ENCODE measurements at places on chromosomes 13 and 19.

- DNase-seq: no peak
These were observed 88.6 kb downstream of the DPF1 start for GRCh38 chr19:38135150-38135998.

DNA sequence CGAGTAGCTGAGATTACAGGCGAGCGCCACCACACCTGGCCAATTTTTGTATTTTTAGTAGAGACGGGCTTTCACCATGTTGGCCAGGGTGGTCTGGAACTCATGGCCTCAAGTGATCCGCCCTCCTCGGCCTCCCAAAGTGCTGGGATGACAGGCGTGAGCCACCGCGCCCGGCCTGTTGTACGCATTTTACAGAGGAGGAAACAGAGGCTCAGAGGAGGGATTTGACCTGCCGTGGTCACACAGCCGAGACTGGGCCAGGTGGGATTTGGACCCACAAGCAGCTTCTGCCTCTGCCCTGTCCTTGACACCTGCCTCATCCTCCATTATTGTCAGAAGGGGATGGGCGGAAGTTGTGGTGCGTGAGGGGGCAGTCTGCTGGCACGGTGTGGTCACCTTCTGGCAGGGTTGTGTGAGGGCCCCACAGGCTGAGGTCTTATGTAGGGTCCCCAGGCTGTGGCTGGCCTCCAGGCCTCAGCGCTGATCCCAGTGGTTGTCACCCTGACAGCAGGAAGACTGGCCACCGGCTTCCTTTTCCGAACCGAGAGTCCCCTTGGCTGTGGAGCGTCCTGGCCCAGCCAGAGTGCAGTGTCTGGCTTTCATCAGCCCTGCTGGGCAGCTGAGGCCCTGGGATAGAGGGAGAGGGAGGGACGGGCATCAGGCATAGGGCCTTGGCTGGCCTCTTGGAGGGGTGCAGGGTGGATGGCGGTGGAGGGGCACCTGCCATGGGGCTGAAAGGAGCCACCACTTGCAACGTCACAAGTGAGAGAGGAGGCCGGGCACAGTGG is 20.3 kb downstream of the NFIC start:
- no peak for DNase-seq

- no peak for DNase-seq
These were observed 4.0 kb downstream of the PDS5B start for GRCh38 chr13:32590266-32590665.

GRCh38 chr13:94057618-94058186 is 421.8 kb downstream of the DCT start:
- DNase-seq: no peak

DNA sequence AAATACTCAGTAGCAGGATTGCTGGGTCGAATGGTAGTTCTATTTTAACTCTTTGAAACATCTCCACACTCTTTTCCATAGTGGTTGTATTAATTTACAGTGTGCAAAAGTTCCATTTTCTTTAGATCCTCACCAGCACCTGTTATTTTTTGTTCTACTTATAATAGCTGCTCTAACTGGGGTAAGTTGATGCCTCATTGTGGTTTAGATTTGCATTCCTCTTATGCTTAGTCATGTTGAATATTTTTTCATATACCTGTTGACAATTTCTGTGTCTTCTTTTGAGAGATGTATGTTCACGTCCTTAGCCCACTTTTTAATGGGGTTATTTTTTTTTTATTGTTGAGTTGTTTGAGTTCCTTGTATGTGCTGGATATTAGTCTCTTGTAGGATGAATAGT is 144.6 kb downstream of the NBEA start:
- DNase-seq: no peak

DNA sequence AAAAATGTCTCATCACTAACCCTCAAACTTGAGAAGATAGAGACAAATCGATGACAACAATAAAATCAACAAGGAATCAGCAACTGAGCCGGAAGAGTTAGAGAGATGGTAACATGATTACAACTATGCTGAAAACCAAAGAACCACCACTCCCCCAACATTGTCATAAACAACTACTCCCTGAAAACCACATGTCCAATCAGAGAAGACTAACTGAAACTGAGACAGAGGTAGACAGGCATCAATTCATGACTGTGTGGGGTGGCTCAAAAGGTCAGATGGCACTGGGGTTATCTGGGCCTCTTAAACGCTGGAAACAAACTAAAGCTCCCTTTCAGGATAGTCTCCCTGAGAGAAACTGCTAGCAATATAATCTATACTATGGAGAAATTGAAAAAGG is 488.8 kb downstream of the KCTD12 start:
- DNase-seq: no peak
